ENCODE measurements at places on chromosomes 16 and 17.

DNA sequence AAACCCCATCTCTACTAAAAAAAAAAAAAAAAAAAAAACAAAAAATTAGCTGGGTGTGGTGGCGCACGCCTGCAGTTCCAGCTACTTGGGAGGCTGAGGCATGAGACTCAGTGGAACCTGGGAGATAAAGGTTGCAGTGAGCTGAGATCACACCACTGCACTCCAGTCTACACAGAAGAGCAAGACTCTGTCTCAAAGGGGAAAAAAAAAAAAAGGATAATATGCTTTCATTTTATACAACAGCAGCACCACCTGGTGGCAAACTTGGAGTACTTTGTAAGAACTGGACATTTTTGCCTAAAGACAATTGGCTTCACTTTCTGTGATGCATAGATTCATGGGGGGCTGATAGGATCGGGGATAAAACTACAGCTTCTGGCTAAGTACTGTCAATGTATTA, 8.5 kb downstream of the CHTF8 start:
- DNase-seq, result peak; percentile 36

- no peak for DNase-seq
Observed at GRCh38 chr16:62853887-62854286, 817.6 kb upstream of the CDH8 start.

DNA sequence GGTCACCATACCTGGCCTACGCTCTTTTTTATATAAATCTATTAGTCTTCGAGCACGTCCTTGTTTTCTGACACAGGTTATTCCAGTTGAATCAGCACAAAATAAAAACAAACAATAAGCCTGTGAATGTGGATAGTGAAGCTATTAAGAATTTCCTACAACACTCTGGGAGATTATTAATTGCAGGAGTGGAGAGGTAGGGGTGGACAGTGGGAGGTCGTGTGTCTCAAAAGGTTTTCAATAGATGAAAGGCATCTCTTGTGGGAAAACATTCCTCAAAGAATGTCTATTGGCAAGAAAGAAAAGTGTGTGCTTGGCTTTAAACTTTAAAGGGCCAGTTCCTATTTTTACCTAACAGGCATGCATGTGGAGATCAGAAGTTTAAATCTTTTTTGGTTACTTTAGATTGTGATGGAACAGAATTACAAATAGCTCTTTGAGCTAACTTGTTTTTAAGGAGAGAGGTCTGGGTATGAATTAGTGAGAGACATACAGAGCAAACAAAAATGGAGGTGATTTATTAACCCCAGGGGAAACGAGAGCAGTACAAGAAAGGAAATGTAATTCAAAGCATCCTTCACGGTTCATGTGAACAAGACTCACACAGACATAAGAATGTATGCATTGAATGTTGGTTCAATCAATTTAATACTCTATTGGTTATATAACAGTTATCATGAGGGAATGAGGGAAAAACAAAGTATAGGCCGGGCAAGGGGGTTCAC, 9.0 kb downstream of the SMYD4 start:
- DNase-seq, result no peak

DNA sequence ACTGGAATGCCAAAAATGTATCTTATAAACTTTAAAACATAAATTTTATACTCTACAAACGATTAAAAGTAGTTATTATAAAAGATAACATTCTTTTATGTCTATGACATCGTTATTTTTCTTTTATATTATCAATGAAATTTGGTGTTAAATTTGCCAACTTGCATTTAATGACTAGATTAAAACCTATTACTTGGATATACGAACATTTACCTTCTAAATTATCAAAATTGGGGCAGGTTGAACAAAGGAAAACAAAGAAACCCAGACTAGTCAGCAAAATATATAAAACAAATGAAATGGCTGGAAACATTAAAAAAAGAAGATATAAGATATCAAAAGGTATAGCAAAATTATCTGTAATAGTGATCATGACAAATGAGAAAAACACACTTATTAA, 34.1 kb upstream of the ABCA3 start:
- no peak for DNase-seq

GRCh38 chr17:7110617-7111306, 3.9 kb downstream of the ASGR2 start:
- no peak for DNase-seq

DNA sequence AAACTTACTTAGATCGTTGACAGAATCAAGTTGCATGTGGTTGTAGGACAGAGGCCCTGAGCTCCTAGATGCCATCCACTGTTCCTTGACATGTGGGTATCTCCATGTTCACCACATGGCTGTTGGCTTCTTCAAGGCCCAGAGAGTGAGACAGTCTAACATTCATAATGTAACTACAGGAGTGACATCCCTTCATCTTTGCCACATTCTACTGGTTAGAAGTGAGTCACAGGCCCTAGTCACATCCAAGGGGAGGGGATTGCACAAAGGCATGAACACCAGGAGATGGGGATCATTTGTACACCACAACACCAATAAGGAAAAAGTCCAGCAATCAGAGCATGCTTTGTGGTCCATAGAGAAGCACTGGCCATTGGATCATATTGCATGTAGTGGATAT, 56.6 kb downstream of the WSCD1 start:
- DNase-seq, result no peak
